Activated CD8-positive, alpha-beta memory T cell treated with anti-CD3 and anti-CD28 coated beads, Interleukin-2, amount 50 U/mL, for 48 hours (primary cell): ENCODE measurements at places on chromosomes 11 and 22.

DNA sequence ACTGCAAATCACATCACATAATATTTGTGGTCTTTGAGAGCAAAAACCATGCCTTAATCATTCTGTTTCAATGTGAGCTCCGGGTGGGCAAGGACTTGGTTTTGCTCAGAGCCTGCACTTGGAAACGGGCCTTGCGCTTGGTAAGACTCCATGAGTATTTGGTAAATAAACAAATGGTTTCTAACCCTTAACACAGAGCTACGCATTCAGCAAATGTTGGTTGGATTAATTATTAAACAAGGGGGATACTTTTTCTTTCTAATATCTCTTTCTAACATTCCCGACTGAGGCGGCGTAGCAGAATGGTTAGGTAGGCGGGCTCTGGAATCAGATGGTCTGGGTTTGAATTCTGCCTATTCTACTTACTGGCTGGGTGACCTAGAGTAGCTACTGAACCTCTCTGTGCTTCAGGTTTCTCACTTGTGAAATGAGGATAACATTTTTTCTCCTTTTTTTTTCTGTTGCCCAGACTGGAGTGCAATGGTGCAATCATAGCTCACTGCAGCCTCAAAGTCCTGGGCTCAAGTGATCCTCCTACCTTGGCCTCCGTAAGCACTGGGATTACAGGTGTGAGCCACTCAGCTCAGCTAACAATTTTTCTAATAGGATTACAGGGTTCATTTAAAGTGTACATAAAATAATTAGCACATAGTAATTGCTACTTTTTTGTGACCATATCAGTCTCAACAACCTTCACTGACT, 3.4 kb upstream of the FAM83F start:
- DNase-seq: no peak

DNA sequence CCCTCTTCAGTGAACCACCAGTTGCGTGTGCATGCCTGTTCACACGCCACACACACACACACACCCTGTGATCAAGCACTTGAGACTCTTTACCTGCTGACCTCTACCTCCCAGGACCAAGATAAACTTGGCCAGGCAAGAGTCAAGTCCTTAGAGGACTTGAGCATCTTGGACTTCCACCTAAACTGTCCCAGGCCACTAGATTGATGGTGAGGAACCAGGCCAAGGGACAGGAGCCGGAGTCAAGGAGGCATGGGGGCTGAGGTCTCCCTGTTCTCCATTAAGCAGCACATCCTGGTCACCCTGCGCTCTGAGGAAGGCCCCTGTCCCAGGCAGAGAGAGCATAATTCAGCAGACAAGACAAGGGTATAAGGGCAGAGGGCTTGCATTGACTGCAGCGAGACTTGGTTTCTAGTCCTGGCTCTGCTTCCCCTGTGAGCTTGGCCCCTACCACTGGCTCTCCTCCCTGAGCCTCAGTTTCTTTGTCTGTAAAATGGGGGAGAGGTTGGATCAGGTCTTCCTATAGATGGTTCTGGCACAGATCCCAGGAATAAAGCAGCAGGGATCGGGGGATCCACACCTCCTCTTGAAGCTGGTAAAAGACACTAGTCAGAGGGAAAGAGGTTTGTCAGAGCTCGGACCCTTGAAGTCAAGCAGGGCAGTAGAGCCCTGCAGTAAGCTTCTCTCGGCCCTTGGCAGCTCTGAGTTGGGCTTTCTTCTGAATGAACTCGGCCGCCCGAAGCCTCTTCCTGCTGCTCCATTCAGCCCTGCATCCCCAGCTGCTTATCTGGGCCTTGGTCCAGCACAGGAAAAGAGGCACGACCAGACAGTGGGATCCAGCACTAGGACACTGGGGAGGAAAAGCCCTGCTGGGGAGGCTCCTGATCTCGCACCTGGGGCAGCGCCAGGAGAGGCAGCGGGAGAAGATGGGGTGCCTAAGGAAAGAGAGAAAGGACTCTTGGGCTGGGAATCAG, 2.0 kb downstream of the CREB3L1 start:
- DNase-seq: no peak

DNA sequence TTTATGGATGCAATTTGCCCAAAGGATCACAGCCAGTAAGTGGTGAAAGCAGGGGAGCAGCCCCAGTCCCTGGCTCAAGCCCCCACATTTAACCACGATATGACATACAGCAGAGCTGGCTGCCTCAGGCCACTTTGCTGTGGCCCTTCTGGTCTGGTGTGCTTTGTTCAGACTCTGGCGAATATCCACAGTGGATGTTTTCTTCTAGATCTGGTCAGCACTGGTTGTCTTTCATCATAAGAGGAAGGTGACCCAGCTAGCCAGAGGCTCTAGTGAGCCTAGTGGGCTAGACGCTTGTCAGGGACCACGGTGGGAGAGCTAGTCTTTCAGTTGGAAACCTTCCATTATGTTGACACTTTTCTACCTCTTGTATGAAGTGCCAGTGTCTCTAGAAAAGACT, 42.5 kb downstream of the DGCR2 start:
- peak; percentile 13 for DNase-seq

DNA sequence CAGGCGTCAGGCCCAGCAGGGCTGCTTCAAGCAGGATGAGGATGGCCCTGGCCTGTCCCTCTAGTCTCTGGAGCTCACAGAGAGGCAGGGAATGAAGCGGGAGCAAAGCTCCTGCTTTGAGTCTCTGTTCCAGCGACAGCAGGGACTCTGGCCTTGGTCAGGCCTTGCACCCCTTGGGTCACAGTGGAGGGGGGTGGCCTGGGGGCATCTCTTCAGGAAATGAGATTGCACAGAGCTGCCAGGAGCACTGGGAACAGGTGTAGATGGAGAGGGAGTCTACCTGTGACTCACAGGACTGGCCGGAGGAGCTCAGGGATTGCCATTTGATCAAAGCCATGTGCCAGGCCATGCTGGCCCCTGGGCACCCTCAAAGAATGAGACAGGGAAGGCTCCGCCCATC, 1.6 kb downstream of the ANO1 start:
- DNase-seq: no peak

- DNase-seq: peak; percentile 57
These were observed 827 bp downstream of the PHF21B start for GRCh38 chr22:45008751-45009605.
